Kidney tubule cell (primary cell): ENCODE measurements at places on chromosomes 12 and 14.

DNA sequence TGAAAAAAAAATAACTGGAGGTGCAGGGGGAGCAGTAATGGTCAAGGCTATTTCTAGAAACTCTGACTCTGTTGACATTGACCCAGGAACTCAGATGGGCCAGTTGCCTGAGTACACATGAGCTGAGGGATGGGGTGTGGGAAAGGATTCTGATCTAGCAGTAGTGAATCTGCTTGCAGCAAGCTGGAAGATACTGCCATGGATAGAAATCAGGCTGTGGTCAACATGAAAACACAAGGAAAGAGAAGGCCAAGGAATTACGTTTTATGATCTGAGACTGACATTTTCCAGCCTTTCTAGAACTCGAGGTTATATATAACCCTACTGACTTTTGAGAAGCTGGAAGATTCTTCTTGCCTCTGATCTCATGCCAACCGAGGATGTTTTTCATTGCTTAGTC is 90.0 kb downstream of the ANO6 start:
- DNase-seq, result no peak

- DNase-seq, result no peak
These were observed 16.1 kb downstream of the TECPR2 start for GRCh38 chr14:102378830-102379229.

DNA sequence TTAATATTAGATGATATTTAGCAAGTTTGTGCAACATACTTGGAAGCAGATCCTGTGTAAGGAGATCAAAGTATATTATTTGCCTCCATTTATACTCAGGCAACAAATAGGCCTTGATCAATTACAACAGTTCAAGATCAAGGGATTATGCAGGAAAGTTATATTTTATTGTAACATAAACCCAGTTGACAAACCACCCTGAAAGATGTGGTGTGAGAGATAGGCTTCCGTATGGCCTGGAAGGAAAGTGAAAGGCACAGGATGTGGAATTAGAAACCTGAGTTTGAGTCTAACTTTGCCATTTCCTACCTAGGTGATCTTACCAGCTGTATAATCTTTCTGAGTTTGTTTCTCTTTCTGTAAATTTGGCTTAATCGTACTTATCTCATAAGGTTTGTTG is 284.1 kb downstream of the BMP4 start:
- no peak for DNase-seq

DNA sequence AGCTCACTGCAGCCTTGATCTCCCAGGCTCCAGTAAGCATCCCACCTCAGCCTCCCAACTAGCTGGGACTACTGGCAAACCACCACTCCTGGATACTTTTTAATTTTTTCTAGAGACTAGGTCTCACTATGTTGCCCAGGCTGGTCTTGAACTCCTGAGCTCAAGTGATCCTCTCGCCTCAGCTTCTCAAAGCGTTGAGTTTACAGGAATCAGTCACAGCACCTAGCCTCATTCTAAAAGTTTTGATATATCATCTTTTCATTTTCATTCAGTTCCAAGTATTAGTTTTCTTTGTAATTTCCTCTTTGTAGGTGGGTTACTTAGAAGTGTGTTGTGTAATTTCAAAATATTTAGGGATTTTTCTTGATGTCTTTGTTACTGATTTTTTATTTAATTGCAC is 9.6 kb downstream of the CBX5 start:
- DNase-seq, result no peak

DNA sequence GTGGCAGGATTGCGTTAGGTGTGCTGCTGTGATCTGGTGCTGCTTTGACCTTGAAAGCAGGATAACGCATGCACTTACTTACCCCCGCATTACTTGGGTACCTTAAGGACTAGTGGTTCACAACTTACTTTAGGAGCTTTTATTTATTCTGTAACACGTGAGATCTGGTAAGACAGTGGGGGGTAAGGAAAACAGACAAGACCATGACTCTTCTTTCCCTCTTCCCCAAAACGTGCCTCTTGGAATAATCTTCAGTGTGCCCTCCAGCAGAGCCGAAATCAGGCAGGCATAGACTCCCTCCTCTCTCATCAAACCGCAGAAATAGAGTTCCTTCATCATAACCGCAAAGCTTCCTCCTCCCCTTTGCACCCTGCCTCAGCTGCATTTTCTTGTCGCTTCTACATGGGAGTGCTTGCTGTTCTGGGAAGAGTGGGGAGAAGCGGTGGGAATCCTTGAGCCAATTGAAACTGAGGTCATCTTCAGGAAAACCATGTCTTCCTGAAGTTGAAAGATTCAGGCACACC is 43.4 kb downstream of the RAD52 start:
- no peak for DNase-seq

GRCh38 chr14:80979951-80980350 is 24.5 kb downstream of the TSHR start:
- no peak for DNase-seq

GRCh38 chr14:67690011-67690410 is 5.6 kb downstream of the RDH11 start:
- DNase-seq, result peak; percentile 35

DNA sequence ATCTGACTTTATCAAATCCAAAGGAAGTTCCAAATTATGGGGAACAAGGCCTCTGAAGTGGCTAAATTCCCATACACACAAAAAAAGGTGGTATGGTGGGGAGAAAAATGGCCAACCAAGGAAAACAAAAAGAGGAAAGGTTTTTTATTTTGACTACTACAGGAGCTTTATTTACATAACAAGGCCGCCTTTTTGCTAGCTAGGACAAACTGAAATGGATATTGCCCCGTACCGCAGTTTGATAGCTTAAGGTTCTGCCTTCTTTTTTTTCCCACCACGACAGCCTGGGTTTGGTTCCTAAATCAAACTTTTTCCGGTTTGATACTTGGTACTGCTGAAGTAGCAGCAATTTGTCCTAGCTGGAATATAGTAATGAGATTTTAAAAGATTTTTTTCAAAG is 66.8 kb downstream of the COX16 start:
- DNase-seq, result no peak

DNA sequence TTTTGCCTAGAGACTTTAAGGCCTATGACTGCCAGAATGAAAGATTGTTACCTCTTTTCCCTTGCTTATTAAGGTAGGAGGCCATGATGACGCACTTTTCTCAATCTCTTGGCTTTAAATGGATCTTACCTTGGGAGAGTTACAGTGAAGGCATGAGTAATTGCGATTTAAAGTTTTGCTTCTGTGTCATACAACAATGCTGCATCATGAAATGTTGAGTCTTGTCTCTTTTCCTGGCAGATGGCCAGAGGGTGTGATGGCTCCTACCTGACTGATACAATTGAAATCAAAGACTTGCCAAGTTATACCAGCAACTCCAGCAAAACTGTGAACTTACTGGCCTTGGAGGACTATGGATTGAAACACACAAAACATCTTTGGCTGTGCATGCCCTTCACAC is 17.2 kb upstream of the LRRK2 start:
- DNase-seq, result peak; percentile 76

GRCh38 chr14:59771577-59771976 is 99.0 kb downstream of the RTN1 start:
- DNase-seq, result no peak

DNA sequence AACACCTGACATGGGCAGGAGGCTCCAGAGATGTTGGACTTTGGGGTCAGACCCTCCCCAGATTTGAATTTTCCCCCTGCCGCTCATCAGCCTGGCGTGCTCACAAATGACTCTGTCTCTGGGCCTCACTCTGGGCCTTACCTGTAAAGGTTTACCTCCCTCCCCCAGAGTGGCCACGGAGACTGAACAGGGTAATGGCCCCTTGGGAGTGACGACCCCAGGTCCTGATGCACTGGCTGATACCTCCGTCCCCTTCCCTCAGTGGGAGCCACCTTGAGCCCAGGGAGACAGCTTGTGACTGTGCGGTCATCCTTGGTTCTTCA is 7.0 kb downstream of the SLC25A29 start:
- DNase-seq, result no peak

DNA sequence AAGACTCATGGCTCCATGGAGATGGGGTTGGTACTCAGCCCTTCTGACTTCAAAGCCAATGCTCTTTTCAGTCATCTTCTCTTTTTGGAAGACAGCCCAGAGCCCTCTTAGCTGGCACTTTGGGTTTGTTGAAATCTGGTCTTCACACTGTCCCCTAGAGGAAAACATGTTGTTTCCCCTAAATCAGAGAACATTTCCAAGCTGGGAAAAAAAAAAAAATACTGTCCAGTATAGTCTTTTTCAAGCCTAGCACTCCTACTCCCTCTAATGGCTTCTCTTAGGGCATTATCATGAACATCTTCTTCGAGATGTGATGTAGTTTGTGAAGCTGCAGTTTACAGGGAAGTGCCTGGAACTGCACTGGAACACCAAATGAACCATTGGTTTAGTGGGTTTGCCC is 3.0 kb upstream of the ZC3H14 start:
- DNase-seq, result peak; percentile 48

- no peak for DNase-seq
These were observed 36.6 kb downstream of the PIK3C2G start for GRCh38 chr12:18297902-18298301.

GRCh38 chr12:51951843-51952722 is 584 bp downstream of the ACVR1B start:
- no peak for DNase-seq

- peak; percentile 6 for DNase-seq
These were observed 567.4 kb downstream of the MED13L start for GRCh38 chr12:115710104-115710564.

- no peak for DNase-seq
These were observed 7.0 kb downstream of the SLC48A1 start for GRCh38 chr12:47779943-47780504.

GRCh38 chr12:64670919-64671639 is 60.8 kb downstream of the RASSF3 start:
- DNase-seq, result peak; percentile 56
